ENCODE measurements at places on chromosomes 3 and 15.

GRCh38 chr3:69033470-69033869 is 18.7 kb downstream of the TMF1 start:
- no peak for DNase-seq

DNA sequence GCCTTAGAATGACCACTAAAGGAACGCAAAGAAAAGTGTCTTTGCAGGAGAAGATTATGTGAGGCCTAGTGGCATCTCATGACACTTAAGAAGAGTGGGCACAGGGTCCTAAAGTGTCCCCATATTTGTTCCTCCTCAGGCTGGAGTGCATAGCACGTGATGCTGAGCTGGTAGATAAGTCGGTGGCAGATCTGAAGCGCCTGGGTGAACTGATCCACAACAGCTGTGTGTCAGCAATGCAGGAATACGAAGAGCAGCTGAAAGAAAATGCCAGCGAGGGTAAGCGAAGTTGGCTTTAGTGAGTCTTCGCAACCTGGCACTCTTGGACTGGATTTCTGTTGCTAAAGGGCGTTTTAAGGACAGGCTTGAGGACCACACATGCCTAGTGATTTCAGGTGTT is 92.6 kb downstream of the CHD2 start:
- DNase-seq: no peak

DNA sequence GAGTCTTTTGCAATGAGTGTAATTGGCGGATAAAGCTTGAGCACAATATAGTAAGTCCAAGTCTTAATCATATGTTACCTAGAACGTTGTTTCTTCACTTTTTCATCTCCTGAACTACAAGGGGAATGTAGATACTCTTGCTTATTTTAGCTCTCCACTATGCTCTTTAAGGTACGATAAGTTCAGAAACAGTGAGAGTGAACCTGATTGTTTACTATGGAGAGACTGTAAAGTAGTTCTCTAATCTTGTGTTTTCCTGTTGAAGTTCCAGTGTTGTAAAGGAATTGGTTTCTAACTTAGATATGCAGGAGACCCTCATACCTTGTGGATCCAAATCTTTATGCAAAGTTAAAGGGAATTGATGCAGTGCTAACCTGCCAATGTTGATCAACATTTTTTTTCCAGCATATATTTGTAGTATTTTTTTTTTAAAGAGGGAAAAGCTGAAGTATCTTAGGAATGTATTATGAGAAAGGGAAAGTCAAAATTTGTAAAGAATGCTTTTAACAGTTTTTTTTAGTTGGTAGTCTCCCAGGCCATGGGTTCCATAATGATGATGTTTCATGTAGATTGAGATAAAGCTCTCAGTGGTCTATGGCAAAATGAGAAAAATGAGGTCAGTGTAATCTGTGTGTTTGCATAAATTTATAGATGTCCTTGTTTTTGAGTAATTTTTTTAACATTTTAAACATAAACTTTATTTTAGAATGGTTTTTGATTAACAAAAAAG is 14.9 kb downstream of the ATP11B start:
- no peak for DNase-seq

GRCh38 chr3:176795891-176796290 is 401.4 kb downstream of the TBL1XR1 start:
- DNase-seq: no peak

DNA sequence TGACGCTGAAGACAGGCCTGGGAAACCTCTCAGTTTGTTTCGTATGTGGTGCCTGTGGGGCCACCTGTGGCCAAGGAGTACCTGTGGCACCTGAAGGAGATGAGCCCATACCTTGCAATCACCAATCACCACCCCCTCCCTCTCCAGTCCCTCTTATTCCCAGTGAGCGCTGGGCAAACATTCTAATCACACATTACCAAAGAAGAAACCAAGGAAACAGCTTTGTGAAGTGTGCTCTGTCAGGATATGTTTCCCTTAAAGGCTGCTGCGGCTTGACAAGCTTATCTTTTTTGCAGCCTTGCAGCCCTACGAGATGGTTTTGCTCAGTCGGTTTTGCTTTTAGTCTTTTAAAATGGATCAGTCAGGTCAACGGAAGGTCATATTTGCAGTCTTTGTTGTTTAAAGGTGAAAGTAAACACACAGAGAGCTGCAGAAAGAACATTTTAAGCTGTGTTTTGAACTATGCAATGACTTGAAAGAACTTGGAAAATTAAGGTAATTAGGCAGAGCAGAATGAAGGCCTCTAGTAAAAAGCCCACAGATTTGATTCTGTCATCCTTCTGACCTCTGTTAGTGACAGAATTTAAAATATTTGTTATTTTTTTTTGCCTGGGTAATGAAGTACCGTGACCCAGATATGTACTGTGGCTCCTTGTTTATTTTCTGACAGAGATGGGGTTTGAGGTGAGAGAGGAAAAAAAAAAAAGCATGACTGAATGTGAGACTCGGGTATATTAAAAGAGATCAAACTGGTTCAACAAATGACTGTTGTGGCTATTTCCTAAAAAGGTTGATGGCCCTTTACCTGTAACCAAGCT is 461.4 kb downstream of the NSUN3 start:
- no peak for DNase-seq

DNA sequence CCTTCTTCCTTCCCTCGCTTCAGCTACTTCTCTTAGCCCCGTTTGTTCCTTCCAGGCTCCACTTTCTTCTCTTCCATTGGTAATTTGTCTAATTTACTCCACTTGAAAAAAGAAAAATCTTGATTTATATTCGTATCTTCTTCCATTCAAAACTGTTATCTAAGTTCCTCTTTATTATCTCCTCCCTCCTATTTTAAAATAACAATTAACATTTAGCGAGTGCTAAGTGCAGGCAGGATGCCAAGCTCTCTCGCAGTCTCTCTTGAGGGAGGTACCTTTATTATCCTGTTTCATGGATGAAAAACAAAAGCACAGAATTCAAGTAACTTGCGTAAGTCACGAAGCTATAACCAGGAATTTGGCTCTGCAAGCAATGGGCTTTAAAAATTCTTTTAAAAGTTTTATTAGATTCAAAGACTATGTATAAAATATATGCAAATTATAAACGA is 418.9 kb upstream of the NAALADL2 start:
- DNase-seq: no peak

DNA sequence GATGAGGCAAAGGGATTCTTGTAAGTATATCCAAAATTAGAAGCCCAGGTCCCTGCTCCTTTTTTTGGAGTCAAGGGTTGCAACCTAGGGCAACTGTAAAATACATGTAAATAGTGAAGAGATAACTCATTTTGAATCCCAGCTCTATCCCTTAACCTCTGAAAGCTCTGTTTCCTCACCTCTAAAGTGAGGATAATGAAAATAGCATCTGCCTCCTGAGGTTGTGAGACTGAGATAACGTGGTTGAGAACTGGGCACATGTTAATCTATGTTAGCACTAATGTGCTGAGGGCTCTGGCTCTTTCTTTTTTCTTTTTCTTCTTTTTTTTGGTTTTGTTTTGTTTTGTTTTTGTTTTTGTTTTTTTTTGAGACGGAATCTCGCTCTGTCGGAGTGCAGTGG is 4.8 kb upstream of the NKTR start:
- no peak for DNase-seq

GRCh38 chr3:44924457-44925084 is 50.2 kb downstream of the TGM4 start:
- no peak for DNase-seq

GRCh38 chr3:173109143-173109542 is 31.9 kb downstream of the SPATA16 start:
- no peak for DNase-seq

- no peak for DNase-seq
Observed at GRCh38 chr15:98123297-98123696, 162.8 kb downstream of the ARRDC4 start.

DNA sequence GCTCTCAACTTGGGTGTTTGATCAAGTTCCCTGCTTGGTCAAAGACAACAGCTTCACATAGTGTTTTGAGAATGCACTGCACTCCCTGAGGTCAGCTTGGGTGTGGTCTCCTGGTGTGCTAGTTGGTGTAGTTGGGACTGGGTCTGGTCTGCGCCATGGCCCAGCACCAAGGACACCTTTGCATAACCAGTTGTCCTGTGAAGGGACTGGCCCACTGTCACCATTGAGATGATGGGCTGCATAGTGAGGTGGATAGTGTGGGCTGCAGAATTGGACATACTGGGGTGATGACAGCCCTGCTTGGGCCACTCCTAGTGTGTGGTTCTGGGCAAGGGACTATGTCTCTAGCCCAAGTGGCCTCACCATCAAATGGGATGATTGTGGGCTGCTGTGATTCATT is 9.5 kb downstream of the RPSA start:
- DNase-seq: no peak

GRCh38 chr15:48477795-48478360 is 146.6 kb downstream of the DUT start:
- DNase-seq: no peak

DNA sequence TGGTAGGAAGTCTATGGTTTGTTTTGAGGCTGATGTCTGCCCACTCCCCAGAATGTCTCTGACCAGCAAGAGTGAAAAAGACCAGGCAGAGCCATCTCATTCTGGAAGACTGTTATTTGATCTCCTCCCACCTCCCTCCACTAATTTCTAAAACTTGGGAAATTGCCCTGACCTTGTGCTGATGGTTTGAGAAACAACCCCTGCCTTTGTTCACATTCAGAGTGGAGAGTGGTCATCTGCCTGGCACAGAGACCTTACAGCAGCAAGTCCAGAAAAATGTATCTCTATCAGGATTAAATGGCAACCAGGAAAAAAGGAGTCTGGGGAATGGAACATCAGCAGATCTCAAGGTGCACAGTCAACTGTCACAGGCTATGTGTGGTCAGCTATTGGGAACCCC is 25.7 kb downstream of the SPATA12 start:
- no peak for DNase-seq

DNA sequence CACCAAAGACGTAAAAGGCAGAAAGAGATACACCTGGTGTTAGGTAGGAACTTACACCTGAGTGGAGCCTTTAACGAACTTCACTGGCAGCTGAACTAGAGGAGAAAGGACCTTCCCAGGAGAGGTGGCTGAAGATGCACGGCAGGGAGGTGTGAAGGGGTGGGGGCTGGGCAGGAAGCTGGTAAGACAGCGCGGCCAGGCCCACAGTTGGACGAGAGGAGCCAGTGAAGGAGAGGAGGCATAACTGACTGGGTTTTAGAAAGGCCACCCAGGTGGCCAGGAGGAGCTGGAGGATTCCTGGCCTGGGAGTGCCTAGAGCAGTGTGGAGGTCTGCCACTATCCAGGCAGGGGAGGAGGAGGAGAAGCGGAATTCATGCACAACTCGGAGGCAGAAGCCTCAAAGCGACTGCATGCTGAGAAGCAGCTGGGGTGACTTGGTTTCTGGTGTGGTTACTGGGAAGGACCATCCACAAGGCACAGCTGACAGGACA is 51.9 kb downstream of the SLC41A3 start:
- DNase-seq: no peak

Data from activated CD4-positive, alpha-beta T cell treated with anti-CD3 and anti-CD28 coated beads, Interleukin-2, amount 50 U/mL, for 1 hour (primary cell).